Kidney glomerular epithelial cell (primary cell): ENCODE measurements at places on chromosomes 16 and 17.

GRCh38 chr16:49499869-49500610 is 126.4 kb downstream of the C16orf78 start:
- DNase-seq, result no peak

- no peak for DNase-seq
Measured at GRCh38 chr16:50133214-50133613, 19.9 kb upstream of the TENT4B start.

DNA sequence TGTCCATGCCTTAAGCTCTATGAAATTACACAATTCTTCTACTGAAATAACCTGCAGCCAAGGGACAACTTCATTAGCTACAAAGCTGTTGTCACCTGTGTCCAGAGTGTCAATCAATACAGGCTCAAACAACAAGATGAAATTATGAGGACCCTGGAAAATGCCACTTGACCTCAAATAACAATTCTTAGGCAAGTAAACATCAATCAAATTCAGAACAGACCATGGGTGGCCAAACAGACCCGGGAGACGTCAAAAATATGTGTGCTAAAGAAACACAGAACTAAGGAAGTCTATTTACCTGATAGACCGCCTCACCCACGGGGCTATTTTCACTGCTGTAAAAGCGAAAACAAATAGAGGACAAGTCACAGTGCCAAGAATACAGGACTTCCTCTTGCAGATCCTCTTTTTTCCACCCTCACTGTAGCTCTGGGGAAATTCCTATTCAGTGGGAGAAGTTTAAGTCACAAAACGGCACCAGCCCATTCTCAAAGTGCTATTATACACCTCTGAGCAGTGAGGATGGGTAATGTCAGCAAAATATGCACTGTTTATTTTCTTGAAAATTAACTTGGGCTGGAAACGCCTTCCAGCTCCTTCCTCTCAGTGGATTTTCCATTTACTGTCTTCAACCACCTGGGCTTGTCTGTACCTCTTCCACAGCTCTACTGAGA is 2.7 kb downstream of the LITAF start:
- DNase-seq, result no peak

DNA sequence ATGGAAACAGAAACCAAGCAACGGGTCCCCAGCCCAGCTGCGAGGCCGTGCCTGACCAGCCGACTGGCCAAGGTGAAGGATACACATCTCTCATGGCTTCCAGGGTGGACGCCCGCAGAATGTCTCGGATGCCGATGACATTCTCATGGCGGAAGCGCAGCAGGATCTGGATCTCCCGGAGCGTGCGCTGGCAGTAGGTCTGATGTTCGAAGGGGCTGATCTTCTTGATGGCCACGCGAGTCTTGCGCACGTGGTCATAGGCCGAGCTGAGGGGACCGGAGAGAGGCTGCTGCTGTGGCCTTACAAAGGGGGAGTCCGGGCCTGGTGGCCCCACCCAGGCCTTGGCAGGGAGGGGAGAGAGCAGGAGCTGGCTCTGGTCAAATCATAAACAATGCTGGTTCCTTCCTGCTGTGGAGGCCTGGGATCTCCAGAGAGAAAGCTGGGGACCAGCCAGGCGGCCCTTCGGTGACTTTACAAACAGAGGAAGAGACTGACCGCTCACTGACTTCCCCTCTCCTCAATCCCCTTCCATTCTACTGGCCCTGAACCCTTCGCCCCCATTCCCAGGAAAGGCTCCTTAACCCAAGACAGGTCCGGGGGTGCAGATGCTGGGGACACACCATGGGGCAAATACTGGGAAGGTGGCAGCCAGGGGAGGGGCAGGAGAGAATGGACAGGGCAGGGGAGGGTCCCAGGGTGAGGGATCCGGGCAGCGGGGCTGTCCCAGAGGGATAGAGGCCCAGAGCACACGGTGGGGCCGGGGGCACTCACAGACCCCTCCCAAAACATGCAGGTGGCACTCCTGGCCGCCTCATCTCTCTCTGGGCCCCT is 1.1 kb downstream of the MAPK3 start:
- DNase-seq, result no peak

GRCh38 chr16:27268376-27269299 is at the start of gene NSMCE1:
Gene NSMCE1 (minus strand): TSS chr16:27268772. CDS start chr16:27257570, 11,202 bp downstream.
- DNase-seq, result peak; percentile 94

DNA sequence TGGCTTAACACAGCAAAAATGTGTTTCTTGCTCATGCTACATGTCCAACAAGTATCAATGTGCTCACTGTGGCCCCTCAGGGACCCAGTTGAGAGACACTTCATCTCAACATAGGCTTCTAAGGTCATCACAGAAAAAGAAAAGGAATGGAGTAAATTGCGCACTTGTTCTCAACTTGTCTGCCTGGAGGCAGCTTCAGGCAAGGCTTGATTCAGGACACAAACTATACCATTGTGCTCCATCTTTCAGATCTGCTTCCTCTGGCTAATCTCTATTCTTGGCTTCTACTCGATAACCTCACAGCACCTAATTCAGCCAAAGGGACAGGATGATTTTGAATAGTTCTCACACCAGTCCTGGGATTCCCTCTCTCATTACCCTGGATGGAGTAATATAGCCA is 35.6 kb downstream of the HS3ST2 start:
- no peak for DNase-seq

- no peak for DNase-seq
Measured at GRCh38 chr17:31279401-31279800, 17.6 kb downstream of the OMG start.

- DNase-seq, result no peak
Measured at GRCh38 chr17:2946144-2946543, 117.3 kb downstream of the OR1D5 start.

GRCh38 chr16:47316442-47317015 is 144.3 kb downstream of the ITFG1 start:
- no peak for DNase-seq

- DNase-seq, result no peak
Measured at GRCh38 chr16:74785031-74785430, 10.4 kb upstream of the FA2H start.

GRCh38 chr16:6641091-6641490 is 691.6 kb upstream of the RBFOX1 start:
- DNase-seq, result no peak

DNA sequence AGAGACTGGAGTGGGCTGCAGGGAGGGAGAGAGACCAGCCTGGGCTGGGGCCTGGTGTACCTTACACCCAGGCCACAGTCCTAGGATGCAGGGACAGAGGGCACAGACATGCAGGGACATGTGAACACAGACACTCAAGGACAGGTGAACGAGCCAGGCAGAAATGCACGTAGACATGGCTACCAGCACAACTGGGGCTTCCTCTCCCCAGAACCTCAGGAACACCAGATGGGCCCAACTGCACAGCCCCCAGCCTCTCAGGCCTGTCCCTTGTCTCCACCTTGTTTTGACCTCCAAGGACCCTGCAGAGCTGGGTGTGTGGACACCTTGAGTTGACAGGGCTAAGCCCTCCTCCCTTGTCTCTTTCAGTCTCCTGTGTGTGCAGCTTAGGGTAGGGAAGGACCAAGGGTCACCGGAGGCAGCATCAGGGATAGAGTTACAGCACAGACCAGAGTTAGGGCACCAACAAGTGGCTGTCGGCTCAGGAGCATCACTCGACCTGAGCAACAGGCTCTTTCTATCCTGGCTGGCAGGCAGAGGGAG is 9.2 kb downstream of the SEZ6 start:
- DNase-seq, result no peak

DNA sequence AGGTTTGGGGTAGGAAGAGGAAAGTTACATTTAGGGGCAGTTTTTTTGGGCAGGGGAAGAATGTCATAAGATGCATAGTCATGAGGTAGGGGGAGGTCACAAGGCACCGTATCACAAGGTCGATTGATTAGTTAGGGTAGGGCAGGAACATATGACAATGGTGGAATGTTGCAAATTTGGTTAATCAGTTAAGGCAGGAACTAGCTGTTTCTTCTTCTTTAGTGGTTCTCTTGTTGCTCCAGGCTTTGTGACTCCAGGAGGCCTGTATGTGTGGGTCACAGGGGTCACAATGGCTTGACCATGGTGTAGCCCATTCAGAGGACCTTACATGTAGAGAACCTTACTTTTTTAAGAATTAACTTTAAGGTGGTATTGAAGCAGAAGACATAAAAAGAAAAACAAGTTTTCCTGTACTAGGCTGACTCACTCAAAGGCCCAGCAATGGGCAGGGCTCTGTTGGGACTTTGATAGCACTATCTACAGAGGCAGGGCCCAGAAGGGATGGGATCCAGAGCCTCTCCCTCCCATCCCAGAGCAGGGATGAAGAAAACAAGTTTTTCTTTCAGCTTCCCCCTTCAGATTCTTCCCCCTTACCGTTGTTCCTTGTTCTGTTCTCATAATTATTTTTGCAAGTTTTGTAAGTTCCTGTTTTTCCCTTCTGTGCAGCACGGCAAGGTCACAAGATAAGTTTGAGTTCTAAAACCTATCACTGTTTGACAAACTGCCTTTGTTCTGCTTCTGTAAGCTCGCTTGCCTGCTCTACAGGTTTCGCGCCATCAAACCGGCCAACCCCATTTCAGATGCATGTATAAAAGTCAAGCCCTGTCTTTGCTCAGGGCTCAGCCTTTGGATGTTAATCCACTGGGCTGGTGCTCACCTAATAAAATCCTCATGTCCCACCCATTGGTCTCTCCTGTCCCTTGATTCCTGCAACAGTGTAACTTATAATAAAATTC is 45.8 kb upstream of the ATF7IP2 start:
- DNase-seq, result no peak

DNA sequence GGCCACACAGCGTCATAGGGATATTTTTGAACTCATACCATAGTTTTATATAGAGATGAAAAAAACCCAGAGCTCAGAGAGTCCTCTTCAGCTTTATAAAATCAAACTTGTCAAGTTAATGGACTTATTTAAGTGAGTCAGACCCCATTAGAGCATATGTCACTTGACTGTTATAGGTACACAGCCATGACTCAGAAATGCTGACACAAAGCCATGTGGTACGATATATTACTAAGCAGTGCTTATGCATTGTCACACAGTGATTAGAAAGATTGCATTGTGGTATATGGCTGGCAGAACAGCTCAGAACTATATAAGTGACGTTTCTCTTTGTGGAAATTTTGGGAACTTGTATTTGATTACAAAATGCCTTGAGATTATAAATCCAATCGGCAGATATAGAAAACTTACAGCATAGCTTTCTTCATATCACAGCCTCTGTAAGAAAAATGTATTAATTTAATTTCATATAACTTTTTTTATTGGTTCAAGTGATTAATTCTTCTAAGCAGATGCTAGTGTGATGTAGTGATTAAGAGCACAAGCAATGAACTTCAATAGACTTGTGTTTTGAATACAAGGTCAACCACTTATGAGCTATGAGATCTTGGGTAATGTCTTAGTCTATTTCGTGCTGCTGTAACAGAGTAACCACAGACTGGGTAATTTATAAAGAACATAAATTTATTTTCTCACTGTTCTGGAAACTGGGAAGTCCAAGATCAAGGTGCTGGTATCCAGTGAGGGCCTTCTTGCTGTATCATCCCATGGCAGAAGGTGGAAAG is 25.8 kb upstream of the GINS3 start:
- no peak for DNase-seq

DNA sequence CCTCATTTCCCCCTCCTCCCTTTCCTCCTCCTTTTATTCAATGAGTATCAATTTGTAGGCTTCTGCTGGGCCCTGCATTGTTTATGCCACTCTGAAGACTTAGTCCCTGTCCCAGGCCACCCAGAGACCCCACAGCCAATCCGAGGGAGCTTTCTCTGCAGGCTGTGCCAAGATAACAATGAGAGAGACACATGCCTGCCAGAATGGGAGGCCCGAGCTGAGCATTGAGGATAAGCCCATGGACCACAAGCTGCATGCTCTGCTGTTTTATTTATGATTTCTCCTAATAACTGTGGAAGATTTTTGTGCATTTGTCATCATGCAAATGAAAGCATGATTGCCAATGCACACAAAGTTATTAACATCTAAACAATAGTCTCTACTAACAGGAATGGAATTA is 3.0 kb downstream of the RCVRN start:
- DNase-seq, result no peak

GRCh38 chr17:83174362-83175118 is 95.1 kb downstream of the METRNL start:
- DNase-seq, result no peak

DNA sequence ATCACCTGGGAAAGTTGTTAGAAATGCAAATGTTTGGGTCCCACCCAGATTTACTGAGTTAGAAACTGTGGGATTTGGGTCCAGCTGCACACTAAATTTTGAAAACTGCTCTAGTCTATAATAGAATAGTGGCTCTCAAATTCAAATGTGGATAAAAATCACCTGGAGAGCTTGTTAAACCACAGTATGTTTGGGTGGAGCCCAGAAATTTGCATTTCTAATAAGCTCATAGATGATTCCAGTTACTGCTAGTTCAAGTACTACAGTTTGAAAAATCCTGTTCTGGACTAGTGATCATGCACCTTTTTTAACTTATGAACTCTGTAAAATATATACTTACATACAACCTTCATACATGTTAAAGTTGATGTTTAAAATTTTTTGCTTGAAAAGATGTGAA is 27.8 kb downstream of the RABEP1 start:
- no peak for DNase-seq

DNA sequence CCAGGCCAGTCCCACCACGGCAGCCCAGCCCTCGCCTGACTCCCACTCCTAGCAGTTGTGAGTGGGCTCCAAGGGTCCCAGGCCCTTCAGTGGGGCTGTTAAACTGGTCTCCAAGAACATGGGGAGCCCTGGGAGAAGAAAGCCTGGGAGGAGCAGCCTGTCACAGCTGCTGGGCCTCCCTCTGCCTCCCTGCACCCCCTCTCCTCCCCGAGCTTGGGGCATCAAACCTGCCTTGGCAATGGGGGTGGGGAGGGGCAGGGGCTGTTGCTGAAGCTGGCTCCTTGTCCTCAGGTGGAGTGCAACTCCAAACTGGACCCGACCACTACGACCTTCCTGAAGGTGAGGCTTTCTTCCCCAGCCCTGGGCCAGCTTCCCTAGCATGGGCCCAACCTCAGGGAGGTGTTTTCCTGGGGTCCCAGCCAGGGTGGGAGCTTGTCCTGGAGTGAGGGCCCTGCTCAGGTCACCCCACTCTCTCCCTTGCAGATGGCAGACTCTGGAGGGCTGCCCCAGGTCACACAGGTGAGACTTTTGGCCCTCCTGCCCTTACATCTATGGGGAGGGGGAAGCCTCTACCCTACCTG is 6.6 kb upstream of the SETD6 start:
- no peak for DNase-seq

DNA sequence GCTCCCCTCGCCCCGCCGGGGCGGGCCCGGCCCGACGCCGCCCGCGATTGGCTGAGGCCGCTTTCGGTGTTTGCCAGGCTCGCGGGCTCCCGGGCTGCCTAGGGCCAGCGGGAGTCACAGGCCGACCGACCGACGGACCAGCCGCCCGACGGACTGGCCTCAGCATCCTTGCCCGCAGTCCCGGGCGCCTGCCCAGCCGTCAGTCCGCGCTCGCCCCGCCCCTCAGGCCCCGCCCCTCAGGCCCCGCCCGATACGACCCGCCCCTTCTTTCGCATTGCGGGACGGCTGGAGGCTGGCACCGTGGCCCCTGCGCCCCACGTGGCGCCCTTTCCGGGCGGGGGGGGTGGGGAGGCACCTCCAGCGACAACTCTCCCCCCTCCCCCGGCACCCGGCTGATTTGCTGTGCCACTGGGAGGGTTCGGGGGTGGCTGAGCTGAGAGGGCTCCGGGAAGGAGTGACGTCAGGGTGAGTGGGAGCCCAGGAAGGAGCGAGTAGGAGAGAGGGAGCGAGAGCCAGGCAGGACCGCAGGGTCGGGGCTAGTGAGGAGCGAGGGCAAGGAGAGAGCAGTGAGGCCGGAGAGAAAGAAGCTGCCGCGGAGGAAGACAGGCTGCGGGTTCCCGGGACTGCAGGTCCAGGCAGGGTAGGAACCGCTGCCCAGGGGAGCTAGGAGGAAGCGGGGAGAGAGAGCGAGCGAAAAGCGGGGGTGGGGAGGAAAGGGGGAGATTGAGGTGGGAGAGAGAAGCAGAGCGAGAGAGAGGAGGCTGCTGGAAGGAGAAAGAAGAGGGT is at the start of gene ASPHD1:
TSS of gene ASPHD1 (plus strand) at position 387 of the 786 bp plus-strand sequence. CDS start 484 bp downstream, outside the sequence.
- peak; percentile 88 for DNase-seq
